ENCODE measurements at places on chromosomes 5 and 9.

- DNase-seq, result no peak
Observed at GRCh38 chr9:101398930-101399642, 435 bp downstream of the ZNF189 start.

DNA sequence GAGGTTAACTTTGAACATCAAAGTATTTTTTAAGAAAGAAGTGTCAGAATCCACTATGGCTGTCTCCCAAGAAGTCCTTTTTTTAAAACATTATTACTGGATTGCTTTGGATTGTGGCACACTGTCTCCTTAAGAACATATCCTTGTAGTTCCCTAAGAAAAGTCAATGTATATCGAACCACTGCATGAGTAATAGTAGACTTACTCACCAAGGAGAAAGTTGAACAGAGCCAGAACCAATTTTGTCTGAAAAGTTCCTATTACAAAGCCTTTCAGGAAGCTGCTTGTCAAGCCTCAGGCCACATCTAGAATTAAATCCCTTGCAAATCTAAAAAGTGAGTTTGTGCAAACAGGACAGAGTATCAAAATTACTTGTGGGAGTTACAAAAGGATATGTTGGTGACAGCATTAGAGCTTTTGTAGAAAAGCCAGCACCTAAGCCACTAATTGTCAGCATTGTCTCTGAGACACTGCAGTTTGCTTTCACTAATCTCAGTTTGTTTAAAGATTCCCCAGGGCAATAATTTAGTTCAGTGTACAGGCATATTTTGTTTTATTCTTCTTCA is 195.4 kb downstream of the MPDZ start:
- DNase-seq, result no peak

GRCh38 chr9:85600675-85601263 is 141.0 kb downstream of the AGTPBP1 start:
- DNase-seq, result no peak

DNA sequence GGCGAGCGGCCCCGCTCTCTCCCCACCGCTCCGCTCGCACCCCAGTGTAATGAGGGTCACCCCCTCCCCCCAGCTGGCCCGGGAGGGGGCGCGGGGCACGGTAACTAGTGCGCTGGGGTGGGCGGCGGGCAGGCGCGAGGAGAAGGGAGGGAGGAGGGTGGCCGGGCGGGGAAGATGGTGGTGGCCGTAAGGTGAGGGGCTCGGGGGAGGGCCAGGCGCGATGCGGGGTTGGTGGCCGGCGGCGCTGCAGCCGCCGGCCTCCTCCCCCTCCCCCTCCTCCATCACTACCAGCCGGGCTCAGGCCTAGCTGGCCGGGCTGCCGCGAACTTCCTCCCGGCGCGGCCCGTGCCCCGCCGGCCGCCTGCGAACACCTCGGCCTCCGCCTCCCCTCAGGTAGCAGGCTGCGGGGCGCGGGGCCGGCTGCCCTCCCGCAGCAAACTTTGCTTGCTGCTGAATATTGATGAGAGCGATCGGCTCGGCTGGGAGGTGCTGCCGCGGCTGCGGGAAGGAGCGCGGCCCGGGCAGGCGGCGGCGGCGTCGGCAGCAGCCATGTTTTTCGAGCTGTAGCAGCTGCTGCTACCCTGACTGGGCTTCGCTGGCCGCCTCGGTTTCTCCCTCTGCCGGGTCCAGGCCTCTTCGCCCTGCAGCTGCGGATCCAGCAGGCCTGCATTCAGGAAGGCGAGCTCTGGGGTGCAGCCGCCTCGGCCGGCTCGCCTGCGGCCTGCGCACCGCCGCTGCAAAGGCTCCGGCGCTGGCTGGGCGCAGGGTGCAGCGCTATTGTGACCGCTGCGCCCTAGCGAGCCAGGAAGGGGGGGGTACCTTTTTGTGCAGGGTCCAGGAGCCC is 502 bp downstream of the NSD1 start:
- DNase-seq, result peak; percentile 32

GRCh38 chr5:137695651-137696428 is 40.0 kb downstream of the KLHL3 start:
- DNase-seq, result no peak

DNA sequence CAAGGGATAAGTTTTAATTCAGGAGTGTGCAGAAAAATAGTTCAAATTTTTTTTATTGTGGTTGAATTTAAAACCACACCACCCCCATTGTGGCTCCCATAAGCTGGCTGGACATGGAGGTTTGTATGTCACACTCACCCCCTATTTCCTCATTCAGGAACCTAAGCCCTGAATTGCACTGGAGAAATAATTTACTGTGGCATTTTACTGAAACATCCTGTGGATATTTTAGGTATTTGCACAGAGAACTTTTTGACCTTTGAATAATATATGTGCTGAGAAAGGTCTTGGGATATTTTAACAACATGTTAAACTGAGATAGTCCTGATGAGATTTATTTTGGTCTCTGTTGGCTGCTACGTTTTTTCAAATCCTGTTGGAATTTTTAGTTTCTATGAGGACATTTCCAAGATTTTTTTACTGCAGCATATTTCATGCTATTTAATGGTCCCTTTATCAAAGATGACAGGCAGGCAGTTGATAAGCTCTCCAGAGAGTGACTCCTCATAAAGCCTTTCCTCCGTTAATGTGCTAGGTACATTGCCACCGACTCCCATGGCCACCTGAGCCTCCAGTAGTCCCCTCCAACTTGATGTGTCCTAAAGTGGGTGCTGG is 51.2 kb upstream of the PALM2AKAP2 start:
- no peak for DNase-seq
